Forelimb muscle (tissue), 1 donor: ENCODE measurements at places on chromosomes 1 and 21. TPM values are rescaled to one million over a fixed set of nuclear protein-coding genes. Genes with fewer than 3 reads are reported as not detected.

Gene BGLAP
- 3.1 TPM for polyA plus RNA-seq

Gene OR2T2
- not detected for polyA plus RNA-seq

Gene SPATA6
- polyA plus RNA-seq = 8.4 TPM

Gene IL10RB
- polyA plus RNA-seq = 16.4 TPM

Gene HCRTR1
- polyA plus RNA-seq = 0.25 TPM

DNA sequence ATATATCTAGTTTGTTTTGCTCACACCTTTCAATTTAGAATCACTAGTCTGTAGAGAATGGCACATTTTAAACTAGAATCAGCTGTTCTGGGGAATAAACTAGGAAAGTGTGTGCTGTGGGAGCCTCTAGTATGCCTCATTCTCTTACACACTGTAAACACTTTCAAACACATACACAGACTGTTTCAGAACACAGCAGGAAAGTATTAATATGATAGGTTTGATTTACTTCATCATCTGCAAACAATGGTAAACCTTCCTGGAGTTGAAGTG is 67.1 kb upstream of the ABCG1 start:
- DNase-seq = no peak

GRCh38 chr1:11661103-11661502 is 2.9 kb upstream of the FBXO6 start:
- DNase-seq = no peak

GRCh38 chr1:108679586-108680213 is 12.4 kb upstream of the PRPF38B start:
- no peak for DNase-seq

- no peak for DNase-seq
Measured at GRCh38 chr1:226199971-226200370, 13.4 kb upstream of the ACBD3 start.

DNA sequence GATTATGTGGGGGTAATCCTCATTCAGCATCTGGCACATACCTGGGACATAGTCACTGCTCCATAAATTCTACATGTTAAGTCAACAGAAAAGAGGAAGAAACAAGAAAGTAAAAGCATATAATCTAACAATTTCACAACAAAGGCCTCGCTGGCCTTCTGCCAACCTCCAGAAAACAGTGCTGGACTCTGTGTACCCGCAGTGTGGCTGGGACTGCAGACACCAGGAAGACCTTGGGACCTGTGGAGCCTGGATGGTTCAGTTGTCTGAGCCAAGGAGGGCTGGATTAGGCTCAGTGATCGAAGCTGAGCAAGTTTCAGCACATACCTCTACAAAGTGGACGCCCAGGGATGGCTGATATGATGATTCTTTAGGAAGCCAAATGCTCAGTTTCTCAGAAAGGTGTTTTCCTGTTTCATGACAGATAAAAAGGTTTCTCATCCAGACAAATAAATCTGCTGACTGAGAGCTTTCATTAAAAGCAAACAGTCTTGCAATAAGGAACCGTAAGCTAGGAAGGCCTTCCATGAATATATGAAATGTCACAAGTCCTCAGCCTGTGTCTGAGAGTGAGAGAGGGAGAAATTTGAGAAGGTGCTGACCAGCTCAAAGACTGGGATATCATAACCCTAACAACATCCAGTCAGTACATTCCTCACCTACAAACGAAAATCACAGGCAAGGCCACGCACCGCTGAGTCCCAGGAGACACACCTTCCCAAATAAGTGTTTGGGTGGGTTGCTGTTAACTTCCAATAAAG is 48.4 kb downstream of the CAPZB start:
- DNase-seq = no peak

GRCh38 chr1:8874230-8875201 is 4.0 kb downstream of the ENO1 start:
- no peak for DNase-seq

GRCh38 chr1:219045246-219045645 is 128.4 kb upstream of the LYPLAL1 start:
- no peak for DNase-seq

GRCh38 chr1:226814751-226815537 is 55.5 kb upstream of the PSEN2 start:
- DNase-seq = no peak
